ENCODE measurements at places on chromosomes 3 and 15.

- DNase-seq = no peak
Measured at GRCh38 chr15:57183614-57184344, 192.5 kb upstream of the CGNL1 start.

GRCh38 chr3:31102196-31102879, 207.9 kb upstream of the GADL1 start:
- DNase-seq = no peak

DNA sequence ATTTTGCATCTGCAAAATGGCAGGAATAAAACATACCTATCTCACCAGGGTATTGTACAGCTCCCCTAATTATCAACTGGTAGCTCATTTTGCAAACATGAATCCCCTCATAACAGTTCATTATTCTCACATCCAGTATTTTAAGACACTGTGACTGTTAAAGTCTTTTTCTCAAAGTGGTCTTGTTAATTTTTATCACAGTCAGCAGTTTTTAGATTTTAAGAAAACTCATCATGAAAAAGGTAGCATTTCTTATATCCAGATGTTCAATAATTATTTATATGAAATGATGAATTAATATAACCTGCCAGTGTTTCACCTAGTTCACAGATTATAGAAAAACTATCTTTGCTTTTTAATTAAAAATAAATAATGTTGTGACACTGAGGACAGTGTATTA, 354.9 kb upstream of the ARL6 start:
- DNase-seq = no peak

DNA sequence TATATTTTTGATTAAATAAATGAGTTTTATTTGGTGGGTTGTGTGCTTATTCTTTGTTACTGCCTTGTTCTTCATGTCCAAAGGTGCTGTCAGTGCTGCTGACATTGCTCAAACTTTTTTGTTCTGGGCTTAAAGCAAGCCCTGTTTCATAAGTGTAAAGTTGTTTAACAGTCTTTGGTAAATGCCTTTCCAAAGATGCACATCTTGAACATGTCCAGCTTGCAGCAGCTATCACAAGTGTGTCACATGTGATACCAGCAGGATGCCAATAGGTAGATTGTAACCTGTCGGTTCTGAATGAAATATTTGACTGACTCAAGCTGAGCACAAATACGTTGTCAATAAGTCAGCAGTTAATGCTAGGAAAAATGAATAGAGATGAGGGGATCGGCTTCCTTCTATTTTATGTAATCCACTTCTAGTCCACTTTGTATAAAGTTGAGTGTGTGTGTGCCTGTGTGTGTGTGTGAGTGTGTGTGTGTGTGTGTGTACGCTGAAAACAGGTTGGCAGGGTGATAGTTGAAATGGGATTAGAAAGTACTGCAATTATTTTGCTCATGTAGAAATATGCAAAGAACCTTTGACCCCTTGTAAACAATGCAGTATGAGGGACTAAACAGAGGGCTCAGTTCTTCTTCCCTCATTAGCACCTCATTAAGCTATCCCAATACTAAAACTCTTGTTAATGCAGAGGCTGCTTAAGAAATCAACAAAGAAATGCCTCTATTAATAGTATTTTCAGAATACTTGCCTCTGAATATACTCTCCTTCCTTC, 986.5 kb downstream of the TUSC7 start:
- no peak for DNase-seq

GRCh38 chr3:179961071-179961702, 75.5 kb downstream of the PEX5L start:
- no peak for DNase-seq

GRCh38 chr3:107847791-107848190, 243.0 kb downstream of the CD47 start:
- DNase-seq = no peak

DNA sequence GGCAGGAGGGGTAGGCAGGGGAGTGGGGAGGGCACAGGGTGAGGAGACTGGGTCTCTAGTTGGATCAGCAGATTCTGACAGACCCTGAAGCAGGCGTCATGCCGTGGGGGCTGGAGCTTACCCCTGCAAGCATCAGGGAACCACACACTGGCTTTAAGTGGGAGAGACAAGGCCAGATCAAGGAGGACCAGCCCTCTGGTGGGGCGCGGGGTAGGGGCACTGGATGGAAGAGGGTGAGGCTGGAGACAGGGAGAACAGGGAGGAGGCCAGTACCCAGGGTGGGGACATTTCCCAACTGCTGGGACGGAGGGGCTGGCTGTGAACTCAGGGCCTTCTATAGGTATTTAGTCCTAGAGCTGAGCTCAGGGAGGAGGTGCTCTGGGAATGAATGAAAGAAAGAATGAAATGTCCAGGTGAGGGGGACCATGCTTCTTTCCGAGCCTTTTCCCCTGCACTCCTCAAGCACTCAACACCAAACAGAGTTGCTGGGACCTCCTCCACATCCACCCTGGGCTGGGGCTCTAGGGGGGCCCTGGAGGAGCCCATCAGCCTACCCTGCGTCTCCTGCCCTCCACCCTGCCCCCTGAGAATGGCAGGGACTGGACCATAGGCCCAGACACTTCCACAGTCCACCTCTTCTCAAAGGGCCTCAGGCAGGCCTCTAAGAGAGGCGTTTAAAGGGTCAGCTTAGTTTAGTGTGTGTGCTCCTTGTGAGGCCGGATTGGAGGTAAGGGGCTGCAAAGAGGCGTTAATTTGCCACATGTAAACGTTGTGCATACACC, 49.0 kb upstream of the FGD5 start:
- DNase-seq = no peak

DNA sequence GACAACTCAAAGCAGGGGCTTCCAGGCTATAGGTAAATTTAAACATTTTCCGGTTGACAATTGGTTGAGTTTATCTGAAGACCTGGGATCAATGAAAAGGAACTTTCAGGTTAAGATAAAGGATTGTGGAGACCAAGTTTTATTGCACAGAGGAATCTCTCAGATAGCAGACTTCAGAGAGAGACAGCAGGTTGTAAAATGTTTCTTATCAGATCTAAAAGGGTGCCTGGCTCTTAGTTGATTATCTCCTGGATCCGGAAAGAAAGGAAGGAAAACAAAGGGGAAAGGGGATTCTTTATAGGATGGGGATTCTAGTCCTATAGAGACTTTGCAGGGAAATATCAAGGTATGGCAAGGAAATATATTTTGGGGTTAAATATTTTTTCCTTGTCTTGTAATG, 951.3 kb upstream of the SEMA6D start:
- no peak for DNase-seq

DNA sequence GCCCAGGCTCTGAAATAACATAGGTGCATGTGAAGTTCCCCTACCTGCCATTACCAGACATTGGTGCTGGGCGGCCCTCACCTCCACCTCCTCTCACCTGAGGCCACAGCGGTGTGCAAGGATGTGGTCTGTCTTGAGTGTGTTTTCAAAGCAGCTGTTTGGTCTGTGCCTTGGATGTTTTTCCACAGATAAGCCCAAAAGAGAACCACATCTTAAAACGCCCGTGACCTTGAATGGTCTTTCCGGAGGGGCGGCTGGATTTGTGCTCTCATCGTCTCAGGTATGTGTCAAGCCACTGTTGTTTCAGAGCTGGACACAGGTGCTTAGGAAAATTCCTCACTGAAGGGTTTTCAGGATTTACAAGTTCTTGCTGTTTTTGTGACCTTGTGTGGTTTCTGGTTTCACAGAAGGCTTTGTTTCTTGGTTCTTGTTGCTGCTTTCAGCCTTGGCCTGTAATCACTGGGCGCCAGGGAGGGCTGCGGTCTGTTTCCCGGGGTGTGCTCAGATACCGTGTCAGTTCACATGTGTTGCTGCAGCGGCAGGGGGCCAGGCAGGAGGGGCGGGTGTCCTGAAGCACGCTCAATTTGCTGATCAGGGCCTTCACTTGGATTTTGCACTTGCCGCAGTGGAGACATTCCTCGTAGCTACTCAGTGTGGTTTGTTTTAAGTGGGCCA, 128.4 kb downstream of the IGF1R start:
- no peak for DNase-seq

- no peak for DNase-seq
Measured at GRCh38 chr3:177356952-177357351, 159.7 kb upstream of the TBL1XR1 start.

DNA sequence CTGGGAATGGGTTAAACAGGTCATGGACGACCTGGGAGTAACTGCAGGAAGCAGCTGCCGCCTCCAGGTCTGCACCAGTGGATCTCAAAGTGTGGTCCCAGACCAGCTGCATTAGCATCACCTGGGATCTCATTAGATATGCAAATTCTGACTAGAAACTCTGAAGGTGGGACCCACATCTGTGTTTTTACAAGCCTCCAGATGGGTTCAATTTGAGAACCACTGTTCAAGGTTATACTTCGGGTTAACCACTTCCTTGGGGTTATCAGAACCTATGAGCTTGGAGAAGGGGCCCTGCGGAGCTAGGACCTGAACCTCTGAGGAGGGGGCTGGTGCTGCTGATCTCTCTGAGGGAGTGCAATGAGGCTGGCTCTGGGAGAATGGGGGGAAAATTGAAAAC, 324.8 kb upstream of the CTDSPL start:
- no peak for DNase-seq

DNA sequence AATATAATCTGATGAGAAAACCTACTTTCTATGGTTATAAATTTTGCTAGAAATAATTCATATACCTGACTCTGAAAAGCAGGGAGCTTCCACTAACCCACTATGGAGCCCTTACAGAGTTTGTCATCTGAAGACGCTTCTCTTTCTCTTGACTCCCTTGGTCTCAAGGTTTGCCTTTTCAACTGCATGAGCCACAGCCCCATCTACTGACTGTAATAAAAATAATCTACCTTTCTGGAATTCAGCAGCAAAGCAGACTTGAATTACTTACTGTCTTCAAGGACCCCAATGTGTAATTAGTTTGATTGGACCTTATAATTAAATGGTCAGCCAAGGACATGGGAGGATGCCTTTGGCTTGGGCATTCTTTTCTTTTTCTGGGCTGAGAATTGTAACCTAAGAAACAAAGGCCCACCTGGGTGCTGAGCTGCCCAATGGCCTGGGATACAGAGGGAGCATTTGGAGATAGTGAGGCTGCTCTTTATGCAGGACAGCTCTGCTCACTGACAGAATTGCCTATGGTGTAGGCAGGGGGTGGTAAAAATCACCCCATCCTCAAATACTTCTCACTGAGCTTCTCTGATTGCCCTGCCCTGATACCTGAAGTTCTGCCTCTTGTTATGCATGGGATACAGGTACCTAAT, 178.6 kb upstream of the TRIM42 start:
- no peak for DNase-seq

GRCh38 chr3:117709108-117709507, 999.5 kb downstream of the TUSC7 start:
- DNase-seq = no peak

DNA sequence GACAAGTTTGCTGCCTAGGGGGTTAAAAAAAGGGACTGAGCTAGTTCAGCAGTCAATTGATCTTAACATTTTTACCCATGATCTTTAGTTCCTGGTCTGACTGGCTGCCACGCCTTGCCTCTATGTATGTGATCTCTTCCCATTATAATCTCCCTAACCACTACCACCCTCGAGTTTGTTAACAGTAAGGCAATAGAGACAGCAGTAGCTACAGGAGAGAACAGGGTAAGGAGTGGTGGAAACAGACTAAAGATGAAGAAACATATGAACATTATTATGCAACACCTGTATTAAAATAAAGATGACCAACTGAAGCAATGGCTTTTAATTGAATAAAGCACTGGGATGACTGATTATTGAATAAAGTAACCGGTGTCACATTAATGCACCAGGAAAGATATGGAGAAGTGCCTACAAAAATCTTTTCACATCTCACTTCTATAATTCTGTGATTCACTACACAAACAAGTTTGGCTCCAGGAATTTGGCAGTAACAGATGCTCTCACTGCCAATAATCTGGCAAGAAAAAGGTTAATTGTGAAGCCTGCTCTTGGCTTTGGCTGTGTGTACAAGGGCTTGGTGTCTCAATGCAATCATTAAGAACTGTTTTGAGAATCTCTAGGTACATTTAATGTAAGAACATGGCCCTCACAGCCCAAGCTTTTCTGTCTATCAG, 95.7 kb downstream of the HHLA2 start:
- DNase-seq = no peak

DNA sequence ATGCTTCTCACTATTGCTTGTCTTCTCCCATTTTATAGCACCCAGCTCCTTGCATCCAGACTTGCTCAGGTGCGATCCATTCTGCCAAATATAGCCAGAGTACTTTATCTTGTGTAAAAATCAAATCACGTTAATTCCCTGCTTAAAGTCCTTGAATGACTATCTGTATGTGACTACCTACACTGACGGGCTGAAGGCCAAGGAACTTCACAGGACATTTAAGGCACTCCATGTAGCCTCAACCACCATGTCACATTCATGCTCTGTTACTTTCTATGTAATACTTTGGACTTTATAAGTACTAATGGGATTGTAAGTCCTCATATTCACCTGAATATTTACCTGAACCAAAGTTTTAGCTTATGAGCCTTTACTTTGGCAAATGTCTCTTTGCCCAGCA, 489.9 kb downstream of the MECOM start:
- DNase-seq = no peak

DNA sequence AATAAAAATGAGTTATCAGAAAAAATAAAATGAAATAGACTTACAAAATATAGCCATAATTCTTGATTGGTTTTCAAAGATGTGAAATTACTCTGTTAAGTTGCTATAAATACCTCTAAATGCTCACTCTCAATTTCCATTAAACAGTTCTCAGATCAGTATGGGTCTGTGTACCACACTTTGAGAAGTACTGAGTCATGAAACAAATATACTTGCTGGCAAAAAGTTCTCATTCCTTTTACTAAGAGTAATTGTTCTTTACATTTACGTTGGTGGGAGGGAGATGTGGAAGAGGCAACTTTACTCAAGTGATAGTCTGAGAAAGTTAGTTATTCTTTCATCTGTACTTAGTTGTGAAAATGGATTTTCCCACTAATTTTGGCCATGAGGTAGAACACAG, 96.3 kb downstream of the ZNF385D start:
- no peak for DNase-seq
